ENCODE measurements at places on chromosomes 1 and 21. TPM values are rescaled to one million over a fixed set of nuclear protein-coding genes. Genes with fewer than 3 reads are reported as not detected.

DNA sequence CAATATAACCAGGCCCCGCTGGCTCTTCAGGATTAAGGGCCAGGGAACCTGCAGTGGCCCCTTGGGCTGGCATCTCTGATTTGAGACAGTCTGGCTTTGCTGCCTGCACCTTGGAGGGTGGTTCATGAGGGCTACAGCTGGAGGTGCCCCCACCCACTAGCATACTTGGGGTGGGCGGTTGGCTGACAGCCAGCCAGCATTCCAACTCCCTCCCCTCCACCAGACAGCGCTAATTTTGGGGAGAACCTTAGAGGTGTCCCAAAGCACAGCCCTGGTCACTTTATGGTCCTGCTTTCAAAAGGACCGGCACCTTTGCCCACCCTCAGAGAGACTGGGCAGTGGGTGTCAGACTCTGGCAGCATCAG is 180.7 kb upstream of the VAMP3 start:
- H3K27me3 ChIP-seq = no peaks in the 10 kb centered on the region
- H3K4me1 ChIP-seq = no peaks in the 10 kb centered on the region
- no peak overlapping the region for H3K27ac ChIP-seq
- H3K4me3 ChIP-seq = no peak overlapping the region
- no peaks in the 10 kb centered on the region for H3K36me3 ChIP-seq

- H3K27ac ChIP-seq = peak overlapping the region; percentile 85
- no peaks in the 10 kb centered on the region for H3K36me3 ChIP-seq
- peak overlapping the region; percentile 95 for H3K4me3 ChIP-seq
- peak; percentile 31 for DNase-seq
Measured at GRCh38 chr1:117059334-117059677, 820 bp upstream of the TTF2 start.

DNA sequence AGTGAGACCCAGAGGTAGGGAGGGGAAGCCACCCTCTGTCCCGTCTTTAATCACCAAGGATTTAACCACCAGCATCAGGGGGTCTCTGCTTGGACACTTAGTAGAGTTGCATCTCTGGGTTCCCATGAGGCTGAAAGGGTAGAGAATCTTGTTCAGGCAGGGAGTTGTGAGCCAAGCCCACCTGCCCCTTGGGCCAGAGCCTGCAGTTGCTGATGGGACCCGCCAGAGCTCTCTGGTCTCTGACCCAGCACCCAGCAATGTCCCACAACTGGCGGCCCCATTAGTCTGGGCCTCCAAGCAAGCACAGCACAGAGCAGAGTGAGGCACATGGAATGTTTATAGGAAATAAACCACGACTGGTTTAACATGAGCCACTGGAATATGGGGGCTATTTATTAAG is 166.3 kb downstream of the TRIM33 start:
- no peaks in the 10 kb centered on the region for H3K36me3 ChIP-seq
- H3K4me1 ChIP-seq = no peaks in the 10 kb centered on the region
- H3K27ac ChIP-seq = no peak overlapping the region
- no peak for DNase-seq

- peak; percentile 34 for DNase-seq
- H3K27ac ChIP-seq = no peak overlapping the region
- peaks cover 23% of the 10 kb centered on the region for H3K4me1 ChIP-seq
- H3K36me3 ChIP-seq = no peaks in the 10 kb centered on the region
- no peak overlapping the region for H3K4me3 ChIP-seq
Measured at GRCh38 chr1:235532360-235532759, 28.1 kb upstream of the B3GALNT2 start.

DNA sequence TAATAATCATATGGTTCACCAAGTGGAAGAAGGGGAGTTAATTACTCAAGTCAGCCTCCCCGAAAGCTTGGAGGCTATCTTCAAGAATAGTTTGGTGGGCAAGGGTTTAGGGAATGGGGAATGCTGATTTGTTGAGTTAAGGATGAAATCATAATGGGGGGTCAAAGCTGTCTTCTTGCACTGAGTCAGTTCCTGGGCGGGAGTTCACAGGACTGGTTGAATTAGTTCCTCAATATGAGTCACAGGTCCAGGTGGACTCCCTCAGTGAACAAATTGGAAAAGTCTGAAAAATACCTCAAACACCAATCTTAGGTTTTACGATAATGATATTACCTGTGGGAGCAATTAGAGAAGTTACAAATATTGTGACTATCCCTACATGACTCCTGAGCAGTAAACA is 115.2 kb upstream of the COA6 start:
- no peak overlapping the region for H3K4me3 ChIP-seq
- no peak for DNase-seq
- no peaks in the 10 kb centered on the region for H3K27me3 ChIP-seq
- H3K4me1 ChIP-seq = peaks cover 18% of the 10 kb centered on the region

DNA sequence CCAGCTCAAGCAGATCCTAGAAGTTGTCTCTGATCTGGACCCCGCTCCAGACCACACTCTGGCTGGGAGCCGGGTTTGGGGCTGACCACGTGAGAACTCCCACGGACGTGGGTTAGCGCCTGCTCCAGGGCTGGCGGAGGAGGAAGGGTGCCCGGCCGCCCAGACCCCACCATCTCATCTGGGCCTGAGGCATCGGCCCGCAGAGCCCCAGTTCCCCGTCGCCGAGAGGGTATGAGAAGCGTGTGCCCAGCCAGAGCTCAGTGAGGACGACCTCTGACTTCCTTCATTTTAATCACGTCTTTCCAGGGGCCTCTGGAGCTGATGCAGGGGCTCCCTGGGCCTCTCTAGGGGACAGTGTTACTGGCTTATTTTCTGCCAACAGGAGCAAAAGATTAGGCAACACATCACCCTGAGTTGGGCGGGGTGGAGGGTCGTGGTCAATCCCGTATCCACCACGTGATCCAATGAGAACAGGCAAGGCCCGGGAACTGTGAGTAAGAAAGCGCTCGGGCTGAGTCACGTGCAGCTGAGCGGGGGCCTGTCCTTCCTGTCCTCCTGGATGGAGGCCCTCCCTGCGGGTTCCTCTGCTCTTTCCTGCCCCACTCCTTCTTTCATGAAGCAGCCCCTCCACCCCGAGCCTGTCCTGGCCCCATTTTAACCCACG is 81.1 kb downstream of the SIK1 start:
- no peak for DNase-seq
- peaks cover 26% of the 10 kb centered on the region for H3K4me1 ChIP-seq
- no peaks in the 10 kb centered on the region for H3K36me3 ChIP-seq
- H3K27ac ChIP-seq = no peak overlapping the region
- H3K4me3 ChIP-seq = no peak overlapping the region

GRCh38 chr1:211551638-211552460 is 27.1 kb downstream of the SLC30A1 start:
- DNase-seq = no peak
- H3K4me1 ChIP-seq = no peaks in the 10 kb centered on the region
- H3K27ac ChIP-seq = no peak overlapping the region
- no peaks in the 10 kb centered on the region for H3K36me3 ChIP-seq
- no peak overlapping the region for H3K4me3 ChIP-seq

PALMD gene
- 0.12 TPM for total RNA-seq

TAL1 gene
- 0.05 TPM for total RNA-seq

GRCh38 chr1:21651214-21652042 is 17.7 kb downstream of the RAP1GAP start:
- no peaks in the 10 kb centered on the region for H3K36me3 ChIP-seq
- H3K4me3 ChIP-seq = peak overlapping the region; percentile 52
- no peak for DNase-seq
- H3K27ac ChIP-seq = peak overlapping the region; percentile 13

KCNE1 gene
- not detected for total RNA-seq

SFT2D2 gene
- 57.5 TPM for total RNA-seq

DNA sequence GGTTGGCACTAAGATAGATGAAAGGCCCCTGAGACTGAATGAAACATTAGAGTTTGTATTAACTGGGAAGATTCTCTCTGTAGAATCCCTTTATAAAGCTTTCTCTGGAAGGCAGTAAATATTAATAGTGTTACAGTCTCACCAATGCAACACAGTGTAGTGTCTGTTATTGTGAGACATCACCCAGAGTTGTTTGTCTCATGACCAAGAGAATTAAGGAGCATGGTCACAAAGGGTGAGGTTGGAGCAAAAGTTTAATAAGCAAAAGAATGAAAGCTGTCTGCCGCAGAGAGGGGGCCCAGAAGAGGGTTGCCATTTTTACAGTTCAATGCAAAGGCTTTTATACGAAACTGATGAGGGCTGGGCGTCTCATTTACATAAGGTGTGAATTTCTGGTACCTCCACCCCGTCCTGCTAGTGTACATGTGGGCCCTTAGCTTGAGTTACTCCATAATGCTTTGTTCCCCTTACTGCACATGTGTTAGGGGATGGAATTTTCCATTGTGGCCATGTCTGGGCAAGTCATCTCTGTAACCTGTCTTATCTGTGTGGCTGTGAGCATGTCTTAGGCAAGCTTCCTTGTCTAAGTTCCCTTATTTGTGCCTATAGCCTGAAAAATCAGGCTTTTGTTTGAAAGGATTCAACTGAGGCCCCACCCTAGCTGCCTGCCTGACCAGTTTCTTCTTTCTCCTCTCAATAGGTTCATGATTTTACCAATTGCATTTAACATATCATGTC is 184.1 kb downstream of the RASAL2 start:
- no peak overlapping the region for H3K4me3 ChIP-seq
- no peak for DNase-seq
- no peaks in the 10 kb centered on the region for H3K27me3 ChIP-seq
- no peaks in the 10 kb centered on the region for H3K36me3 ChIP-seq

- H3K27me3 ChIP-seq = peaks cover 28% of the 10 kb centered on the region
- H3K36me3 ChIP-seq = no peaks in the 10 kb centered on the region
- DNase-seq = no peak
Measured at GRCh38 chr1:213419401-213420030, 368.5 kb downstream of the RPS6KC1 start.

GRCh38 chr1:202122639-202123335 is at the start of gene GPR37L1:
TSS of gene GPR37L1 (plus strand) at chr1:202122917. CDS start at chr1:202122964, 47 bp downstream.
- H3K4me1 ChIP-seq = peaks cover 10% of the 10 kb centered on the region
- DNase-seq = no peak
- H3K36me3 ChIP-seq = no peaks in the 10 kb centered on the region
- H3K27ac ChIP-seq = no peak within 1 kb of the TSS
- no peak within 1 kb of the TSS for H3K4me3 ChIP-seq
- H3K27me3 ChIP-seq = no peaks in the 10 kb centered on the region

- H3K4me1 ChIP-seq = no peaks in the 10 kb centered on the region
- H3K27ac ChIP-seq = no peak overlapping the region
- peaks cover 20% of the 10 kb centered on the region for H3K27me3 ChIP-seq
- no peaks in the 10 kb centered on the region for H3K36me3 ChIP-seq
- no peak overlapping the region for H3K4me3 ChIP-seq
Measured at GRCh38 chr1:74681001-74681400, 7.4 kb upstream of the ERICH3 start.

DNA sequence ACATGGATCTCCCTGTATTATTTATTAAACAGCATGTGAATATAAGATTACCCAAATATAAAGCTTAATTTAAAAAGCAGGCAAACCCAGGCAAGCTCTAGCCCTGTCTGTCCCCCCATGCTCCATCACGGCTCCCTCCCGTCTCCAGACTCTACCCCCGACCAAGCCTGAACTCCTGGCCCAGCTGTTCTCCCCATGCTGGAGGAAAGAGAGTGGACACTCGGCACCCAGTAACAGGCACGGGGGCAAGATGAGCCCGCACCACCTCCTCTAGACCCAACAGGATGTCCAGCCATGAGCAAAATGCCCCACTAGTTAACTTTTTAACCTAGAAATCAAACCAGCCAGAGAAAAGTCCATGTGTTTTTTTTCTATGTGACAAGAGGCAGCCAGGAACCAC is 19.3 kb downstream of the SLC19A1 start:
- no peak overlapping the region for H3K27ac ChIP-seq
- peaks cover 15% of the 10 kb centered on the region for H3K36me3 ChIP-seq
- no peaks in the 10 kb centered on the region for H3K4me1 ChIP-seq
- no peak for DNase-seq
- no peaks in the 10 kb centered on the region for H3K27me3 ChIP-seq
- H3K4me3 ChIP-seq = no peak overlapping the region

- DNase-seq = no peak
- H3K4me3 ChIP-seq = no peak overlapping the region
- no peaks in the 10 kb centered on the region for H3K36me3 ChIP-seq
- H3K27ac ChIP-seq = no peak overlapping the region
- no peaks in the 10 kb centered on the region for H3K27me3 ChIP-seq
- peaks cover 33% of the 10 kb centered on the region for H3K4me1 ChIP-seq
Measured at GRCh38 chr1:204286831-204287421, 72.8 kb downstream of the PLEKHA6 start.

Data from HCT116 (cell line).